B cell (primary cell): ENCODE measurements at places on chromosomes 13 and 19. TPM values are rescaled to one million over a fixed set of nuclear protein-coding genes. Genes with fewer than 3 reads are reported as not detected.

The ATP4B gene
- not detected in 2 replicates for polyA plus RNA-seq

The S1PR4 gene
- polyA plus RNA-seq: 43.5 and 84.2 TPM in 2 replicates

The MRPS31 gene
- polyA plus RNA-seq: 20.5 and 22.0 TPM in 2 replicates

The ZNF471 gene
- polyA plus RNA-seq: 0.91 and 1.6 TPM in 2 replicates

The ZNF557 gene
- 1.5 and 2.2 TPM in 2 replicates for polyA plus RNA-seq

The PROSER3 gene
- 26.0 and 30.7 TPM in 2 replicates for polyA plus RNA-seq

The SPIB gene
- 114 and 183 TPM in 2 replicates for polyA plus RNA-seq
